ENCODE measurements at places on chromosomes 1 and 21.

DNA sequence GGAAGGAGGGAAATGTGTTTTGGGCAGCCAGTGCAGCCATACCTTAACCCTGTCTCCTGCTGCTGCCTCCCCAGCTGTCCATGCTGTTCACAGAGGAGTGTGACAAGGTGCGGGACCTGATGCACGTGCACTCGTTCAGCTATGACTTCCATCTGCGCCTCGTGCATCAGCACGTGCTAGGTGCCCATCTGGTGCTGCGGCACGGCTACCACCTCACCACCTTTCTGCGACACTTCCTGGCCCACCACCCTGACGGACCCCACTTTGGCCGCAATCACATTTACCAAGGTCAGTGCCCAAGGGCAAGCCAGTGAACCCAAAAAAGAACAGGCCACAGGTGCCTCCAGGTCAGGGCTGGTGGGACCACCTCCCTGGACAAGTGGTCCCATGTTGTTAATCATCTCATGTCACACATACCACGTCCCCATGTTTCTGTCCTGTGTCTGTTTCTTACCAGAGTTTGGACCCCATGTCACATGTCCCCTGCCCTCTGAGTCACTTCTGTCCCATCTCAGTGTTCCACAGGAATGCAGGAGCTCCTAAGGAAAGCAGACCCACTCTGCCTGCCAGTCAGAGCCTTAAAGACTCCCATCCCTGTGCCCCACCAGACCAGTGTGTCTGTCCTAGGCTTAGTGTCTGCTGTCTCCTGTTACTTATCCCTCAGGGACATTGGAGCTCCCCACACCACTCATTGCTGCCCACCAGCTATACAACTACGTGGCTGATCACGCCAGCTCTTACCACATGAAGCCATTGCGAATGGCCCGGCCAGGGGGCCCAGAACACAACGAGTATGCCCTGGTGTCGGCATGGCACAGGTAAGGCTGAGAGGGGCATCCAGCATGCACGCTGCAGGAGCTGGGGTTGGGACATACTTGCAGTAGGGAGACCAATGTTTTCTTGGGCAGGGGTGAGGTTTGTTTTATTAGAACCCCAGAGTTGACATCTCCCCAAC, 6.6 kb downstream of the HYI start:
- no peak for DNase-seq

DNA sequence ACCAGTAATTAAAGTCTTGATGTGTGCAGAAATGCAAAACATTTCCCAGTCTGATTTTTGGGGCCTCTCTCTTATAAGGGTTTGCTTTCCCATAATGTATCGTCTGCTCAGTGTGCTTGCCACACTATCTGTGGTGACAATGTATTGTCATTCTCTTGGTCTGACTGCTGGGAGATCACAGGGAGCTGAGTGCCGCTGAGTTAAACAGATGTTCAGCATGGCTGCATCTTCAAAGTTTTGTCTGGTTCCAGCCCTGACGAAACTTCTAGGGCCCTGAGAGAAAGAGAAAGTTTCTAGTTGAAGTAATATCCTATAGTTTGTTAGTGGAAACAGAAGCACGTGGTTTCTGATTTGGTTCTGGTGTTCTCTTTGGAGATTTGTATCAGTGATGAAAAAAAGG, 42.6 kb downstream of the DNM3 start:
- no peak for DNase-seq

- DNase-seq: no peak
Measured at GRCh38 chr1:111621050-111621449, 1.5 kb downstream of the RAP1A start.

- no peak for DNase-seq
Measured at GRCh38 chr1:44135886-44136285, 5.5 kb downstream of the KLF18 start.

DNA sequence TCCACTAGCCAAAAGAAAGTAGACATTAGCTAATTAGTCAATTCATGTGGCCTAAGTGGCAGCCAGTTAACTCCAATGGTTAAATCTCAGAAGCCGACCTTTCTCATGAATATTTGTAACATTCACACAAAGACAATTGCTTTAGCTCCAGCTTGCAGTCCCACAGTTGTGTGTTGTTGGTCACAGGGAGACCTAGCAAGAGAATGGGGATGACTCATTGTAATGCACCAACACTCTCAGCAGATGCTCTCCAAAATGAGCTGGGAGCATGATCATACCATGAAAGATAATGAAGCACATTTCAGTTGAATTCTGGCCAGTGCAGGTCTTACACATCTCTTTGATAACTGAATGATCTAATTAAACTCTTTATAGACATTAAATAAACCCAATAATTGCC, 160.4 kb downstream of the HLX start:
- DNase-seq: no peak

GRCh38 chr1:109750920-109751319, 10.1 kb upstream of the GSTM3 start:
- DNase-seq: no peak

GRCh38 chr1:42392255-42392654, 11.7 kb downstream of the RIMKLA start:
- no peak for DNase-seq

GRCh38 chr1:50497007-50497406, 73.8 kb upstream of the DMRTA2 start:
- no peak for DNase-seq

- DNase-seq: no peak
Measured at GRCh38 chr1:37031429-37031828, 2.9 kb downstream of the GRIK3 start.

DNA sequence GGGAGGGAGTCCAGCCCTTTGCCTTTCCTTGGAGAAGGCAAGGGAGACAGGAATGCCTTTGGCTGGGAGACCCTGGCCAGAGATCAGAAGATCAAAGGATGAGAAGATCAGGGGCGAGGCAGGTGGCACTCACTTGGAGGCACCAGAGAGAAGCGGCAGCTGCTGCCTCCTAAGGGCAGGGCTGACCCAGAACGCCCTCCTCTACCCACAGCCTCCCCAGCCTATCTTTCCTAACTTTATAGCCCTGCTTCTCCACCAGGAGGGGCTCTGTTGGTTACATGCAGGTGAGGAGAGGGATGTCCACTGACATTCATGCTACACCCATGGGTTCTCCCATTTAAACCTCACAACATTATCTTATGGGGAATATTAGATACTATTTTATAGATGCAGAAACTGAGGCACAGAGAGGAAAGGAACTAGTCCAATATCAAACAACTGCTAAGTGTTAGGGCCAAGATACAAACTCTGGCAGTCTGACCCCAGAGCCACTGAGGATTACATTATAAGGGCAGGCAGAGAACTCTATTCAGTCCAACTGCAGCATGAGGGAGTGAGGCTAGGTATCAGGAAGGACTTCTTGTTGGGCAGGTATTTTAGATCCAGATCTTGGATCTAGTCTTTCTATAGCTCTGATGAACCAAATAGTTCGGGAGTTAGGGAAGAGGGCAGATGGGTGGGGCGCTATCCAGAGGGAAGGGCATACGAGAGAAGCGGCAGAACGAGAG, 19.9 kb downstream of the LGR6 start:
- DNase-seq: no peak

DNA sequence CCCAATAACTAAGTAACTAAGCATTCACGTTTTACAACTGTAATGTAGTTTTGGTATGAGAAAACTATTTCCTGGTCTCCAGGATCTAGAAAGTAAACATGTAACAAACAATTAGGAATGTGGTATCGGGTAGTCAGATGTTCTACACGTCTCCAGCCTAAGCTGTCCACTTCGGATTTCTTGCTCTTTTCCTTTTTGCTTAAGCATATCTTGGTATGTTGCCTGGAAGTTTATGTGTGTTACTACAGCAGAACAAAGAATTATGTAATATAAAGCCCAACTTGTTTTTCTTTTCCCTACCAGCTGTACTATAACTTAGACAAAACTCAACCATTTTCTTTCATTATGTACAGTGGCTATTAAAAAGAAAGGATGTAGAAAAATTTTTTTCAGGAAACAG, 20.4 kb upstream of the WARS2 start:
- DNase-seq: no peak

- no peak for DNase-seq
Measured at GRCh38 chr1:107095647-107096046, 39.2 kb downstream of the PRMT6 start.

- no peak for DNase-seq
Measured at GRCh38 chr1:60596791-60597750, 485.3 kb upstream of the NFIA start.

DNA sequence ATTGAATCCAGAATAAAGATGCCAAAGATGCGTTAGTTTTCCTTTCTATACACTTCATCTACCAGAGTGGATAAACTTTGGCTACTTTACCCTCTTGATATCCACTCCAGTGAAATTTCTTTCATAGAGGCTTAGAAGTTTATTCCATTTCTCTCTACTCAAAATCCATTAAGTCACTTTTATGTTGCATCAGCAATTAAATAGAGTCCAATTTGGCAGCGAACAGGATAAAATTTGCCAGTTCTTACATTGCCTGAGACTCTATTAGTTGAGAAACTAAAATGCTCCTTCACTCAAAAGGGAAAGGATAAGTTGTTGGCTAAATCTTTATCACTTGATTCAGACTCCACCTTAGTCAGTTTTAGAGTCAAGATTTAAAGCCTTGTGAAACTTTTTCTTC, 57.9 kb downstream of the ACBD6 start:
- DNase-seq: no peak

- DNase-seq: no peak
Measured at GRCh38 chr1:20871419-20871818, 84.3 kb upstream of the HP1BP3 start.

GRCh38 chr1:153816283-153816889, 41.2 kb downstream of the SLC27A3 start:
- no peak for DNase-seq

DNA sequence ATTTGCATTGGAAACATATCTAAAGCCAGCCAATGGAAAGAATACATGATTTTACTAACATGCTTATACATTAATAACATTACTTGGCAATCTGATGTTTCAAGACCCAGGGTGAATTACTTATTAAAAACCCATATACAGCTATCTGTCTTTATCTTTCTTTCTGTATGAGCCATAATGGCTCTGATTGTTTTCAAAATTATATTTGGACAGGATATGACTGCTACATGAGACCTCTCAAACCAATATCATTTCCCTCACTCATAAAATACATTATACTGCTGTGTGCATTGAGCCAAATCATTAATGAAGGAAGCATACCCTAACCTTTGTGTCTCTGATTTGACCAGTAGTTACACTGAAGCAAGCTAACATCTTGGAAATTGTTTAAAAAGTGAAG, 205.9 kb upstream of the DPYD start:
- no peak for DNase-seq

DNA sequence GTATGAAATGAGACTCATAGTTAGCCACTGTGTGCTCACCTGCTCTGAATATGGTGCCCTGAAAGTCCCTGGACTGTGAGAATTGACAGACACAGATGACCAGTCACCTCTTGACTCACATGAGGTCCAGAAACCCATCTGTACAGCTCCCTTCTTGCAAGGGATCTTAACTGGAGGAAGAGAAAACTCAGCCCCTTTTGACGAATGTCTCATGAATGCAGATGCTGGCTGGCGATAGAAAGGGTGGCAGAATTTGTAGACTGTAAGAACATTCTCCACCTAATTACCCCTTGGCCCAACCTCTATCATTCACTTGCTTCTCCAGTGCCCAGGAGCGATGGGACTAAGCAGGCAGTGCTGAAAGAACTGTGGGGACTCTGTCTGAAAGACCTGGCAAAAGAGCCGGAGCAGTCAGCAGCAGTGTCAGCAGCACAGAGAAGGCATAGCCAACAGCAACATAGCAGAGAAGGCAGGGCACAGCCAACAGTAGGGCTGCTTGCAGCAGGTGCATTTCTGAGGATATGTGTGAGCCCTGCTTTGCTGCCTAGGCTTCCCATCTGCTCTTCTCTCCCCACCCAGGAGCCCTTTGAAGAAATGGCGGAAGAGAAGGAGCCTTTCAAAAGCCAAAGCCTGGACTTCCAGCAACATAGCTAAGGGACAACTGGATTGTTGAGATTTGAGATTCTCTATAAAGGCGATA, 25.8 kb upstream of the IFNGR2 start:
- no peak for DNase-seq

GRCh38 chr1:53328541-53329499, 950 bp upstream of the LRP8 start:
- DNase-seq: no peak

DNA sequence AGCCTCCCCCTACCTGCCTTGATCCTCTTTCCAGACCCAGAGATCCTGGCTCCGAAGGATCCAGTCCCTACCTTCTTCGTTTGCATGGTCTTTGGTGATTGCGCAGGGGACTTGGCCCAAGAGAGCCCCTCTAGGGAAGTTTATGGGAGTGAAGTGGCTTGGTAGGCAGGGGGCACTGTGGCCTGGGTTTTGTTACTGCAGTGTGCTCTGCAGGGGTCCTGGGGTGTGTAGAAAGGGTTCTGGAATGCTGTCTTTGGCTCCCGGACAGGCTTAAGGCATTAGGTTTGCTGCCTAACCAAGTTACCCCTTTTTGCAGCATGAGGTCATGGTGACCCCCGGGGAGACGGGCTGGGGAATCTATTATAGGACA, 3.8 kb downstream of the ATP8B2 start:
- DNase-seq: no peak

GRCh38 chr1:17011092-17011438, 663 bp downstream of the ATP13A2 start:
- no peak for DNase-seq

GRCh38 chr1:173171152-173171551, 36.0 kb downstream of the TNFSF4 start:
- DNase-seq: no peak

Data from stimulated activated CD4-positive, alpha-beta T cell treated with anti-CD3 and anti-CD28 coated beads, TNF-alpha, amount 100 ng/mL, for 24 hours (primary cell).